RWPE1 (cell line): ENCODE measurements at places on chromosomes 13 and 19.
A peak's percentile ranks its signal among the peaks of the same experiment; 100 is the strongest.

DNA sequence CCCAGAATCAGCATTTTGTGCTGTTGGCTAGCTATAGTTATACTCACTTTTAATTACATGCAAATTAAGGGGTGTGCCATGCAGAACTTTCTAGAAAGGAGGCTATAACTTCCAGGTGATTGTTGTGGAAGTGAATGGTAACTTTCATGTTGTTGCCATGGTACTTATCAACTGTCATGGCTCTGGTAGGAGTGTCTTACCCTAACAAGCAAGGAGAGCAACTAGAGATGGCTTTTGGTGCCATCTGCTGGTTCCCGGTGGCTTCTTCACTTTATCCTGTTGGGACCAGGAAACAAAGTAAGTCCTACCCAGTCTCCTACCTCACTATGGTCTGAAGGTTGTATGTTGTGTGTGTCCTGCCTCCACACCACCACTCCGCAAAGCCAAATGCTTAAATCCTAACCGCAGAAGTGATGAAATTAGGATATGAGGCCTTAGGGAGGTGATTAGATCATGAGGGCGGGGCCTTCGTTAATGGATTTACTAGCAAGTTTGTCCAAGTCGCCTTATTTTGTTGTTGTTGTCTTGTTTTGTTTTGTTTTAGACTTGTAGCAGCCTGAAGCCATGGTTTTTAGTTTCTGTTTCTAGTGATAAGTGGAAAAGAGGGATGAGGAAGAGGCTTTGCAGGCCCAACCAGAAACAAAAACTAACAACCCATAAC, 22.6 kb downstream of the FBXL12 start:
- peak; percentile 65 for DNase-seq

- no peak for DNase-seq
Measured at GRCh38 chr19:56988299-56988698, 131.5 kb upstream of the USP29 start.

GRCh38 chr19:42573642-42574041, 21.1 kb downstream of the CEACAM8 start:
- no peak for DNase-seq

DNA sequence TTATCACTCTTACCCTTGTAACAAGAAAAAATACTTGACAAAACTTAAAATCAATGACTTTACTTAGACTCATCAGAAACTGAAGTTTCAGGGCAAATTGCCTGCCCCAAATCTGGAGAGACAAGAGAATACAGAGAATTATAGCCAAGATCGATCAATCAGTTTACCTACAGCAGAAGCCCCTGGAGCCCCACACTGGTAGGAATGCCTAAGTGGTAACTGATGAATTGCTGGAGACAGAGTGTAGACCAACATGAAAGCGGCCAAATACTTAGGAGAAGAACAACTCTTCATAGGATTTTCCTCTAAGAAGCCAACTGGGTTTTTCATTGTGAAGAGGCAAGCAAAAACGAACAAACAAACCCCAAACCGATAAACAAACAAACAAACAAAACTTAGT, 1430.0 kb downstream of the EFNB2 start:
- no peak for DNase-seq

GRCh38 chr13:112065867-112066623, 904 bp upstream of the SOX1 start:
- DNase-seq = no peak

GRCh38 chr19:8481201-8481600, 21.2 kb downstream of the PRAM1 start:
- DNase-seq = no peak

DNA sequence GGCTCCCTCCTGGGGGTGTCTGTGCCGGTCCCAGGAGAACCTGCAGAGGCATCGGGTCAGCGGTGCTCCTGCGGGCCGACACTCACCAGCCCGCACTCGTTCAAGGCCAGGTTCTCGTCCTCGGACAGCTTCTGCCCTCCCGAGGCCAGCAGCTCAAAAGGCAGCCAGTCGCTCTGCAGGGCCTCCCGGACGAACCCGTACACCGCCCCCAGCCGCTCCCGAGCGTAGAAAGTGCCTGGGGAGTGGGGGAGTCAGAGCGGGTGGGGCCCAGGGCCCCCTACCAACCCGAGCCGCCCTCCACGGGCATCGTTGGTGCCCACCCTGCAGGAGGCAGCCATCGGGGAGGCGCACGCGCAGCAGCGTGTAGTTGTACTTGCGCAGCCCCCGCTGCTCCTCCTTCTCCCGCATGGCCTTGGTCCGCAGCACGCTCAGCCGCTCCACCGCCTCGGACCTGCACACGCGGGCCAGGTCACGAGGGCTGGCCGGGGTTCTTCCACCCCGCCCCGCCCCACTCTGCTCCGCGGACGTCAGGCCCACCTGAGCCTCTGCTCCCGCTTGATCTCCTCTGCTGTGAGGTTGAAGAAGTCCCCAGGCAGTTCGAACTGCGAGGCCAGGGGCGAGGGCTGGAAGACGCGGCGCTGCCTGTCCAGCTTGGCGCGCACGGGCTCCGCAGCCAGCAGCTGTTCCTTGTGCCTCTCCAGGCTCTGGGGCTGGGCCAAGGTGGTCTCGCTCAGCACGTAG, 11.5 kb downstream of the UBXN6 start:
- DNase-seq = no peak
